Activated T-cell treated with anti-CD3 and anti-CD28 coated beads, Interleukin-2, amount 50 U/mL, for 24 hours (primary cell): ENCODE measurements at places on chromosomes 3 and 15.
A peak's percentile ranks its signal among the peaks of the same experiment; 100 is the strongest.

- DNase-seq: peak; percentile 82
- peaks cover 8% of the 10 kb centered on the region for H3K4me1 ChIP-seq
- no peak overlapping the region for H3K4me3 ChIP-seq
- no peak overlapping the region for H3K27ac ChIP-seq
- peaks cover 96% of the 10 kb centered on the region for H3K36me3 ChIP-seq
These were observed 28.3 kb downstream of the RUVBL1 start for GRCh38 chr3:128095222-128095703.

GRCh38 chr15:84749111-84749991 is 959 bp downstream of the ZNF592 start:
- H3K27ac ChIP-seq: peak overlapping the region; percentile 96
- H3K36me3 ChIP-seq: peaks cover 47% of the 10 kb centered on the region
- peak overlapping the region; percentile 94 for H3K4me3 ChIP-seq
- peak; percentile 61 for DNase-seq
- peaks cover 68% of the 10 kb centered on the region for H3K4me1 ChIP-seq
- no peaks in the 10 kb centered on the region for H3K27me3 ChIP-seq

DNA sequence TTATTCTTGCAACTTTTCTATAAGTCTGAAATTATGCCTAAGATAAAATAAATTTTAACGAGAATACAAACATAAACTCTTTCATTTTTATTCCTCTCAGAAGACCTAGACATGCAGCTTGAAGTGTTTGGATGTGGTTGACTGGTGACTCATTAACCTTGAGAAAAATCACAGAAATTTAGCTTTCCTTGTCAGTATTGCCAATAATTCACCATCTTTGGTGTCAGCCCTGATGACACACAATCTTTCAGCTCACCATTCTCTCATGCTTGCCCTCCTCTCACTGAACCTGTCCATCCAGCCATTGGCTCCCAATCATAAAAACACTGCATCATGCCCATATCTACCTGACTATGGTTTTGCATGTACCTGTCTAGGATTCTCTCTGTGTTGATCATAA is 22.6 kb upstream of the TNFAIP8L3 start:
- peaks cover 18% of the 10 kb centered on the region for H3K27me3 ChIP-seq
- no peak overlapping the region for H3K27ac ChIP-seq
- H3K4me3 ChIP-seq: no peak overlapping the region
- H3K4me1 ChIP-seq: no peaks in the 10 kb centered on the region
- no peaks in the 10 kb centered on the region for H3K36me3 ChIP-seq
- no peak for DNase-seq

- peaks cover 68% of the 10 kb centered on the region for H3K4me1 ChIP-seq
- DNase-seq: no peak
- H3K27ac ChIP-seq: peak overlapping the region; percentile 99
- peak overlapping the region; percentile 91 for H3K4me3 ChIP-seq
These were observed 674 bp downstream of the SERP1 start for GRCh38 chr3:150545419-150546225.

DNA sequence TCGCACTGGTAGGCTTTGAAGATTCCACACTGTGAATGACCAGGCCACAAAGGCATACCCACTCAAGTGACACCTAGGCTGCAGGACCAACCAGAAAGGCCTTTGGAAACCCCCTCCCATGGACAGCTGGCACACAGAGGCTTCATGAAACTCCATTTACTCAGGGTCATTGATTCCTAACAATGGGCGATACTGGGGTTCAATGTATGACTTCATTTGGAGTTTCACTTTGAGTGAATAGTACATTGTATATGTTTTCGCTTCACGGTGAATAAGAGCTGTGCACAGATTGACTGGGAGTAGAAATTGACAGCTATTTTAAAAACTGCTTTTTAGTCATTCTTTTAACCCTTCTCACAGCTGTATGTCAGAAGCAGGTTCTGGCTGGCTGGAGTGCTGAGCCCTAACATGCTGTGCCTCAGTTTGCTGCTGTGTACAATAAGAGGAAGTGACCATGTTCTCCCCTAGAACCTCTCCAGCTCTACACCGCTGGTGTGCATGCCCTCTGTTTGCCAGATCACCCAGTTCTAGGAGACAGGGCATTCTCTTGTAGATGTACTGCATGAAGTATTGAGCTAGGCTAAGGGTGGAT is 15.4 kb upstream of the CX3CR1 start:
- DNase-seq: no peak
- H3K4me3 ChIP-seq: no peak overlapping the region
- H3K4me1 ChIP-seq: peaks cover 37% of the 10 kb centered on the region
- H3K36me3 ChIP-seq: no peaks in the 10 kb centered on the region
